ENCODE measurements at places on chromosomes 1 and 21. TPM values are rescaled to one million over a fixed set of nuclear protein-coding genes. Genes with fewer than 3 reads are reported as not detected.

CD1D gene
- 2.6 TPM for total RNA-seq

PRKAA2 gene
- total RNA-seq = 14.0 TPM

DNA sequence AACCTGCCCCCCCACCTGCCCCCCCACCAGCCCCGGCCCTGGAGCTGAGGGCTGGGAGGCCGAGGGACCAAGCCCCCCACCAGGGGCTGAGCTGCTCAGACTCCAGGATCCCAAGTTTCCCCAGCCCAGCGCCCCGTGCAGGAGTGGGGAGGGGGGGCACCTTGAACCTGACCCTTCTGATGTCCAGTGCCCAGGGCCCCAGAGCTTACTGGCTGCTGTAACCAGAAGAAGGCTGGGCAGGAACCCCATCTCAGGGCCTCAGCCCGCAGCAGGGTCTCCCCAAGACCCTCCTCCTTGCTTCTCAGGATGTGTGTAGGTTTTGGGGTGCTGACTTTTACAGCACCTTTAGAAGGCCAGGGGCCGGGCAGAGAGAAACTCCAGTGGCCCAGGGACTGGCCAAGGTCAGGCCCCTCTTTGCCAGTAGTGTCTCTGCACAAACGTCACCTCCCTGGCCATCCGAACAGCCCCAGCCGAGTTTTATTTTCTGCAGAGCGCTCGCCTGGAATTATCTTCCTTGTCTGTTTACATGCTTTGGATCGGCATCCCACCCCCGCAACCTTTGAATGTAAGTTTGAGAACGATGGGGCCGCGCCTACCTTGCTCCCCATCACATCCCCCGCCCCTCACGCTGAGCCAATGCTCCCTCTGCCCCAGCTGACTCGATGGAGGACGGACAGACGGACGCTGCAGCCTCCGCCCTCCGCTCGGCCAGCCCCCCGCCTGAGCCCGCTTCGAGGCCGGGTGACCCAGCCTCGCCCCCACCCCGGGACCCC lies 70.1 kb upstream of the CASZ1 start:
- H3K4me3 ChIP-seq = peak overlapping the region; percentile 55
- peaks cover 12% of the 10 kb centered on the region for H3K4me1 ChIP-seq
- no peak overlapping the region for H3K27ac ChIP-seq
- peaks cover 84% of the 10 kb centered on the region for H3K27me3 ChIP-seq
- DNase-seq = no peak

- no peak overlapping the region for H3K4me3 ChIP-seq
- no peaks in the 10 kb centered on the region for H3K27me3 ChIP-seq
- no peak for DNase-seq
These were observed 13.1 kb upstream of the PSMG1 start for GRCh38 chr21:39196310-39196709.
